GM23248 (cell line): ENCODE measurements at places on chromosomes 7 and 10. TPM values are rescaled to one million over a fixed set of nuclear protein-coding genes. Genes with fewer than 3 reads are reported as not detected.

- H3K36me3 ChIP-seq: no peaks in the 10 kb centered on the region
- no peaks in the 10 kb centered on the region for H3K27me3 ChIP-seq
- H3K4me3 ChIP-seq: no peak overlapping the region
- H3K4me1 ChIP-seq: peaks cover 41% of the 10 kb centered on the region
Observed at GRCh38 chr10:126500185-126500584, 111.9 kb upstream of the ADAM12 start.

GRCh38 chr7:156611014-156612010, 29.3 kb upstream of the RNF32 start:
- no peak overlapping the region for H3K27ac ChIP-seq
- H3K36me3 ChIP-seq: no peaks in the 10 kb centered on the region
- peaks cover 30% of the 10 kb centered on the region for H3K27me3 ChIP-seq
- H3K4me3 ChIP-seq: no peak overlapping the region
- H3K4me1 ChIP-seq: no peaks in the 10 kb centered on the region
- DNase-seq: no peak

DNA sequence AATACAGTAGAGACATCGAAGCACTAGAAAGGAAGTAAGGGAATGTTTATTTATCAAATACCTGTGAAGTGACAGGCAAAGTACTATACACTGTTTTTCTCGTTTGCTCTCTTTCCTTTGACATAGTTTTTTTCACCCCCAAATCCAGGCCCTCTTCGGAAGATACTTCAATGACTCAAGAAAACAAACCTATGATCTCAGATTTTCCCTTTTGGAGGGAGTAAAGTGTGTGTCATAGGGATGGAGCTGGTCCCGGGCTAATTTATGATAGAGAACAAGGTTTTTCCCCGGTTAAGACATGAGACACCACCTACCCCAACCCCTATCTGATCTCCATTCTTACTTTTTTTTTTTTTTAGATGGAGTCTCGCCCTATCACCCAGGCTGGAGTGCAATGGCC, 61.7 kb downstream of the MAP3K8 start:
- no peak overlapping the region for H3K27ac ChIP-seq
- DNase-seq: peak; percentile 74
- peaks cover 20% of the 10 kb centered on the region for H3K4me1 ChIP-seq
- no peak overlapping the region for H3K4me3 ChIP-seq

- no peaks in the 10 kb centered on the region for H3K36me3 ChIP-seq
- no peaks in the 10 kb centered on the region for H3K27me3 ChIP-seq
- no peaks in the 10 kb centered on the region for H3K4me1 ChIP-seq
- no peak overlapping the region for H3K4me3 ChIP-seq
Observed at GRCh38 chr7:17195576-17195975, 102.9 kb upstream of the AHR start.

DNA sequence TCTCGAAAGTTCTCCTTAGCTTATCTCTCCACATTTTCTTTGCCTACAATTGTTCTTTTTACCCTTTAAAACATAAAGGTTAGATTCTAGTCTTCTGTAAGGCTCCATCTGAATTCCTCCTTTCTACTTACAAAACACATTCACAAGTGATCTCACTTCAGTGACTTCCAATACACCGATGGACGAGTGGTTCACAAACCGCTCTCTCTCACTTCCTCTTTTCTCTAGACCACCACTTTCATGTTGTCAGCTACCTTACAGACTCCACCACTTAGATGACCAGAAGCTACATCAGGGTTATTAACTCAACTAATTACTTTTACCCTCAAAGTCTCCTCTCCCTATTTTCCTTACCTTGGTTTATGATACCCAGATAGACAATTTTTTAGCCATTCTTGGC, 11.8 kb downstream of the MET start:
- H3K4me3 ChIP-seq: no peak overlapping the region
- DNase-seq: no peak
- no peak overlapping the region for H3K27ac ChIP-seq
- no peaks in the 10 kb centered on the region for H3K36me3 ChIP-seq
- H3K4me1 ChIP-seq: peaks cover 19% of the 10 kb centered on the region

DNA sequence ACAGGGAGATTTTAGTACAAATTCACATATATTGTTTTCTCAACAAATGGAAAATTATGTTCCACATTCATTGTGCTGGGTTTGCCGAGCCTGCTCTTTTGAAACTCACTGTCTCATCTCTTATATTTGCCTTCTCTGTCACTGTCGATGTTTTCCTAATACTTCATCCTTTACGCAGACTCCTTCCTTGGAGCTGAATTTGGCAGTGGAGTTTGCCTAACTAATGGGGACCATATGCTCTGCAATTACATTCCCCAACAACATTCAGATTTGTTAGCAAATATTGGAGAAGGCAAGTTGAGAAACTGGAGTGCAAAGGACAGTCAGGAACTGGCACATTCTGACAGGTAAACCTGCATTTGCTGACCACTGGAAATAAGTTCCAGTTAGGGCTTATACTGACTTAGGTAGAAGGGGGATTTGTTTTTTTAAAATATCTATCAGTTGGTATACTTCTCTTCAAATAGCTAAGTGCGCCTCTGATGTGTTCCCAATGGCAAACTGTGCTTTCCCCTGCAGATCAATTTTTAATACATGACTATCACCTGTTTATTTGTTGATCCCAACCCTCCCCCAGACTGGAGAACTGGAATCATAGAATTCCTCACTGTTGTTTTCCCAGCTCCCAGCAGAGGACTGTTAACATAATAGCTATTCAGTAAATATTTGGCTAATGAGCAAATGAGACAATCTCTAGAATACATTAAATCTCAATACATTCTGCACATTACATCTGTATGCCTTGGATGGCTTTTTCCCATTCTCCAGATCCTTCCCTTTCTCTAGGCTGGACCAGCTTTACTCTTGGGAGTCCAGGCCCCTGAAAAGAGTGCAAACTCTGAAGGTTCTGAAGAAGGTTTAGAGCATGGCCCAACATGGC, 769.3 kb downstream of the KCNMA1 start:
- no peak overlapping the region for H3K4me3 ChIP-seq
- peak; percentile 71 for DNase-seq
- H3K36me3 ChIP-seq: no peaks in the 10 kb centered on the region
- peaks cover 9% of the 10 kb centered on the region for H3K4me1 ChIP-seq
- no peaks in the 10 kb centered on the region for H3K27me3 ChIP-seq

DNA sequence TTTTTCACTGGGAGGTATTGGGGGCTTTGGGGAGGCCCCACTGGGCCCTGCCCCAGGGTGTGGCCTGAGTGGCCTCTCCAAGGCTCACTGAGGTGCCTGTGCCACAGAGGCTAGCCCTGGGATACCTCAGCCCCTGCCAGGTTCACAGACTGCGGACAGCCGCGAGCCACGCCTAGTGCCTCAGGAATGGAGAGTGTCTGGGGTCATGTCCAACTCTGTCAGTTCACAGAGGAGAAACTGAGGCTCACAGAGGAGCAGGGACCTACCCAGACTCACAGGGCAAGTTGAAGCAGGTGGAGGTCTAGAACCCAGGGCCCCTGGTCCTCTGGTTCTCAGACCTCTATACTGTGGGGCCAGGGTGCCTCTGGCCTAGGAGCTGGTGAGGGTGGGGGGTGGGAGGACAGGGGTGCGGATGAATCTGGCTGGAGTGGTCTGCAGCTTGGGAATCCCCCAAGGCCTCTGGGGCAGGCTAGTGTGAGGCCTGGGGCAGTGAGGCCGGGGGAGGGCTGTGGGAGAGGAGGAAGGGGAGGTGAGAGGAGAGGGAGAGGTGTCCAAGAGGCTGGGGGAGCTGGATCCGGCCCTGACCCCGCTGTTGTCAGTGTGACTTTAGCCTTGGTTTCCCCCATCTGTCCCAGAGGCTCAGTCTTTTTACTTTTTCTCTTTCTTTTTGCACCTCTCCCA, 20.0 kb downstream of the NEURL1 start:
- DNase-seq: no peak
- H3K36me3 ChIP-seq: no peaks in the 10 kb centered on the region
- H3K27me3 ChIP-seq: peaks cover 4% of the 10 kb centered on the region; the same call in 1 of the 2 replicates
- H3K4me1 ChIP-seq: no peaks in the 10 kb centered on the region

- H3K4me1 ChIP-seq: no peaks in the 10 kb centered on the region
- no peak overlapping the region for H3K4me3 ChIP-seq
- 0 out of 2 replicates have a peak, but pooled peaks cover 2% of the 10 kb centered on the region for H3K36me3 ChIP-seq
- no peaks in the 10 kb centered on the region for H3K27me3 ChIP-seq
Observed at GRCh38 chr7:149109969-149110368, 16.2 kb downstream of the ZNF425 start.

DNA sequence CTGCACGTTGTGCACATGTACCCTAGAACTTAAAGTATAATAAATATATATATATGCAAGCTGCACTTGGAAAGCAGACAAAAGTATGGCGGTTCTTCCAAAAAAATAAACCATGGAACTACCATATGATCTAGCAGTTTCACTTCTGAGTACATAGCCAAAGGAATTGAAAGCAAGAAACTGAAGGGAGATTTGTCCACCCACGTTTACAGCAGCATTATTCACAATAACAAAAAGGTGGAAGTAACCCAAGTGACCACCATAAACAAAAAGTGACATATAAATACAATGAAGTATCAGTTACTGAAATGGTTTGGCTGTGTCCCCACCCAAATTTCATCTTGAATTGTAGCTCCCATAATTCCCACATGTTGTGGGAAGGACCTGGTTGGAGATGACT, 525.3 kb upstream of the CELF2 start:
- no peaks in the 10 kb centered on the region for H3K36me3 ChIP-seq
- no peaks in the 10 kb centered on the region for H3K27me3 ChIP-seq
- H3K4me3 ChIP-seq: no peak overlapping the region
- no peak overlapping the region for H3K27ac ChIP-seq
- peaks cover 20% of the 10 kb centered on the region for H3K4me1 ChIP-seq
- DNase-seq: no peak

DNA sequence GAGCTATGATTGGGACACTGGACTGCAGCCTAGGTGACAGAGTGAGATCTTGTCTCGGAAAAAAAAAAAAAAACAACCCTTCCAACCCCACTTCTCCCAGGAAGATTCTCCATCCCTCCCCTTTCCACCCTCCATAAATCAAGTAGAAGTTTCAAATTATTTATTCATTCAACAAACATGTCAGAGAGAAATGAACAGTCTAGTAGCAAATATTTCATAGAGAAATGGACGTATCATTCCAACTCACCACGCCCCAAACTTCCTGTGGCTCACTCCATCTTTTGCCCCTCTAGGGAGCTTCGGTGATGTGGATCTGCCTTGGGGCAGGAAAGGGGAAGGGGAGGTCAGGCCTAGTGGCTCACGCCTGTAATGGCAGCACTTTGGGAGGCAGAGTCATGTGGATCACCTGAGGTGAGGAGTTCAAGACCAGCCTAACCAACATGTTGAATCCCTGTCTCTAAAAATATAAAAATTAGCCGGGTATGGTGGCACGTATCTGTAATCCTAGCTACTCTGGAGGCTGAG, 638 bp upstream of the TRAPPC14 start:
- peak; percentile 15 for DNase-seq
- H3K27me3 ChIP-seq: no peaks in the 10 kb centered on the region
- peak overlapping the region; percentile 37; the same call in 1 of the 2 replicates for H3K27ac ChIP-seq
- H3K4me3 ChIP-seq: peak overlapping the region; percentile 97

DNA sequence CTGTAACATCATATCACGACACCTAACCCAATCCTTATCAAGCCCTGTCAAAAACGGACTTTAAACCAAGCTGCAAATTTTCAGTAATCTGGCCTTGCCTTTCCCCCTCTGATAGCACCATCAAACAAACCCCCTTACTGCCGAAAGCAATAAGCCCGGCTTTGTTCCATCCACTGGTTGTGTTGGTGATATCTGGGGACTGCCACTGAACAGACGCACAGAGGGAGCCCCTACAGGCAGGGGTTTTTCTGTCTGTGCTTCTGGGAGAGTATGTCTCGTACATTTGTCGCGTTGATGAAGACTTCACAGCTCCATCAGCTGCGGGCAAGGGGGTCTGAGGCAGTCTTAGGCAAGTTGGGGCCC, 550 bp upstream of the PLAU start:
- H3K36me3 ChIP-seq: no peaks in the 10 kb centered on the region
- no peak overlapping the region for H3K27ac ChIP-seq
- peaks cover 50% of the 10 kb centered on the region for H3K4me1 ChIP-seq
- peak overlapping the region; percentile 72 for H3K4me3 ChIP-seq
- no peaks in the 10 kb centered on the region for H3K27me3 ChIP-seq

- DNase-seq: peak; percentile 45
- H3K27me3 ChIP-seq: no peaks in the 10 kb centered on the region
- H3K27ac ChIP-seq: 0 out of 2 replicates have a peak overlapping the region, but pooled peaks have one; percentile 2
- H3K36me3 ChIP-seq: no peaks in the 10 kb centered on the region
- peak overlapping the region; percentile 10; the same call in 1 of the 2 replicates for H3K4me3 ChIP-seq
Observed at GRCh38 chr10:89706011-89706410, 4.6 kb downstream of the KIF20B start.

DNA sequence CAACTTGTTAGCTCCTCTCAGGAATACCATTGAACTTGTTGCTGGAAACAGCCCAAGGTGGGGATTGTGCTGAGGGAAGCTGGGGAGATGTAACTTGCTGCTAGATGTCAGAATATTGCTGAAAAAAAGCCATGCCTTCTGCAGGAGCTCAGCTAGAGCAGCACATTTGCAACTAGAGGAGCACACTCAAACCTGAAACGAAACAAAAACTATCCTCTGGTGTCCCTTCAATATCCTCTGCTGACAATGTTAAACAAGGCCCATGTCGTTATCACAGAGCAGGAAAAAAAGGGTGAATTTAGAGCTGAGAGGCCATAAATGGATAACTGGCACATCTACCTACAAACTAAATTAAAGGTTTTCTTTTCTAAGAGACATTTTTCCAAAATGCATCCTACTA, 53.7 kb upstream of the MACC1 start:
- peaks cover 19% of the 10 kb centered on the region for H3K4me1 ChIP-seq
- H3K4me3 ChIP-seq: no peak overlapping the region
- no peak for DNase-seq

GRCh38 chr7:157291404-157292080, 45.3 kb upstream of the DNAJB6 start:
- H3K27me3 ChIP-seq: no peaks in the 10 kb centered on the region
- no peak for DNase-seq
- H3K27ac ChIP-seq: no peak overlapping the region
- no peaks in the 10 kb centered on the region for H3K4me1 ChIP-seq

DNA sequence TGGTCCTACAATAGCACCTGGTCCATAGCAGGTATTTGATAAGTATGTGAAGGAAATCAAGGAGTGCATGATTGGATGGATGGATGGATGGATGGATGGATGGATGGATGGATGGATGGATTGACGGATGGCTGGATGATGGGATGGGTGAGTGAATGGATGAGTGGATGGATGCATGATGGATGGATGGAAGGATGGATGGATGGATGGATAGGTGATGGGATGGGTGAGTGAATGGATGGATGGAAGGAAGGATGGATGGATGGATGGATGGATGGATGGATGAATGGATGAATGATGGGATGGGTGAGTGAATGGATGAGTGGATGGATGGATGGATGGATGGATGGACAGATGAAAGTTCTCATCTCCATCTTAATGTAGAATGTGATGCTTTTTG, 231.0 kb upstream of the PPP2R2D start:
- no peak overlapping the region for H3K27ac ChIP-seq
- no peaks in the 10 kb centered on the region for H3K36me3 ChIP-seq
- no peaks in the 10 kb centered on the region for H3K27me3 ChIP-seq
- no peaks in the 10 kb centered on the region for H3K4me1 ChIP-seq
- DNase-seq: no peak

- H3K4me3 ChIP-seq: no peak overlapping the region
- H3K36me3 ChIP-seq: no peaks in the 10 kb centered on the region
- no peaks in the 10 kb centered on the region for H3K4me1 ChIP-seq
- H3K27ac ChIP-seq: no peak overlapping the region
Observed at GRCh38 chr7:117775801-117776200, 97.4 kb downstream of the CTTNBP2 start.

The ADCYAP1R1 gene
- total RNA-seq: not detected in 2 replicates

The SEMA4G gene
- 0.11 TPM in 1 of 2 replicates, not detected in the other for total RNA-seq

The C7orf57 gene
- total RNA-seq: not detected in 2 replicates

The AVL9 gene
- 12.0 and 13.3 TPM in 2 replicates for total RNA-seq

The NRAP gene
- not detected in 2 replicates for total RNA-seq

The LYZL1 gene
- not detected in 2 replicates for total RNA-seq

The MTPN gene
- total RNA-seq: 145 and 159 TPM in 2 replicates
